ENCODE measurements at places on chromosomes 1 and 21.

DNA sequence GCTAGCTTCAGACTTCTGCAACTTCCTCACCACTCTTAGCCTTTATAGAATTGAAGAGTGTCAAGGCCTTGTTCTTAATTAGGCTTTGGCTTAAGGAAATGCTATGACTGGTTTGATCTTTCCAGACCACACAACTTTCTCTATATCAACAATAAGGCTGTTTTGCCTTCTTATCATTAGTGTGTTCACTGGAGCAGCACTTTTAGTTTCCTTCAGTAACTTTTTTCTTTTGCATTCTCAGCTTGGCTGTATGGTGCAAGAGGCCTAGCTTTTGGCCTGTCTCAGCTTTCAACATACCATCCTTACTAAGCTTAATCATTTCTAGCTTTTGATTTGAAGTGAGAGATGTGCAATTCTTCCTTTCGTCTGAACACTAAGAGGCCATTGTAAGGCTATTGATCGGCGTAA, 8.6 kb downstream of the PRKACB start:
- DNase-seq = no peak

DNA sequence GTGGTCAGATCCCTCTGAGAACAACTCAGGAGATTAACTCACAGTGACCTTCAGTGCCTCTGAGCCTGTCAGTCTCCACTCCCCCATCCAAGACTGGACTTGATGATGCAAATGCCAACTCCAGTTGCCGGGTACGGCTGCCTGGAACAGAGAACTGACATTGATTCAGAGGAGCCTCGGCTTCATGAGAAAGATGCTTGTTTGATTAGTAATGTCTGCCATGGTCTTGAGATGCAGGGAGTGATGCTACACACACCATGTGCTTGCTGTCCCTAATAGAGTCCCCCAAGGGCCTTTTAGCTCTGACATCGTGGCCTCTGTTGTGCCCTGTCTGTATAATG, 51.8 kb upstream of the LRP8 start:
- DNase-seq = no peak

- no peak for DNase-seq
Observed at GRCh38 chr1:64388336-64388735, 81.6 kb upstream of the CACHD1 start.

DNA sequence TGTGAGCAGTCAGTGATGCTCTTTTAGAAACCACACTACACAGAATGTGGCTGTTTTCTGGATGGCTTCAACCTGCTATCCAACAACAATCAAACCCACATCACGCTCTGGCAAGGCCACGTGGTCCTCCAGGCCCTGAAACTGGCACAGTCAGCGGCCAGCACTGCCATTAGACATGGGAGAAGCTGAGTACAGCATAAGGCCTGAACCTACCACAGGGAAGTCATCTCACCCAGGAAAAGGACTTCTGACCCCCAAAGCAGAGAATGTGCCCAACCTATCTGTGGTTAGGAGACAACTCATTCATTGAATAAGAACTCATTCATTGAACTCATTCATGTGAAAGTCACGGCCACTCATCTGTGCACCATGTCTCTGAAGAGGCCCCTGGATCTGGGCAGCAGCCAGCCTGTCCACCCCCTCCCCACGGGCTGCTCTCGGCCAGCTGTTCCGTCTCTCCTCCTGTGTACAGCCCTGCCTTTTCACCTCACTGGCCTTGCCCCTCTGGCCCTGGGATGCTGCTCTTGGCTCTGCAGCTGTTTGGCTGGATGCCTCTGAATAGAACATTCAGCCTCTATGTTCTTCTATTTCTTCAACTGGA, 41.1 kb downstream of the C1orf198 start:
- DNase-seq = no peak

- no peak for DNase-seq
Observed at GRCh38 chr1:85463731-85464496, 1.0 kb downstream of the DDAH1 start.

DNA sequence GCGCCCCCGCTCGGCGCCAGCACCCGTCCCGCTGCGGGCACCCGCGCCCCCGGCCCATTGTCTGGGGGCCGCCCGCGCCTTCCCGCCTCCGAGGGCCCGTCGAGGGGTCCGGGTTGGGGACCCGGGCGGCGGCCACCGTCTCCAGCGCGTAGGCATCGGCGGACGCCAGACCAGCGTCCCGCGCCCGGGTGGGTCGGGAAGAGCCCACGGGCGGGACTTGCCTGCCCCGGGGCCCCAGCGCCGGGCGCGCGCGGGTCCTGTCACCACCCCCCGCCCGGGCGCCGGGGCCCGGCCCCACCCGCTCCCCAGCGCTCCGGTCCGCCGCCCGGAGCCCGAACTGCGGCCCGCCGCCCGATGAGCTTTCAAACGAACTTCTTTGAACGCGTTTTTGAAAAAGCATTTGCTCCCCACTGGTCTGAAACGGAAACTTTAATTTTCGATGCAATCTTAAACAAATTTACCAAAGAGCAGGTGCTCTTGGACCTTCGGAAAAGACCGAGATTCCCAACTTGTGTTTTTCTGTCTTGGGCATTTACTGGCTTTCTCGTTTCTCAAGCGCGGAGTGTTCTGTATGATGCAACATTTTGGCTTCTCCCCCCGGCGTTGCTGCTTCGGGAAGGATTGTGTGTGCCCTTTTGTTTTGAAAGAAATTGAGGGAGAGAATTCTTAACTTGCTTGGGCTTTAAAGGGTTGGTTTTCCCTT, 615 bp downstream of the CLIC4 start:
- DNase-seq = no peak

DNA sequence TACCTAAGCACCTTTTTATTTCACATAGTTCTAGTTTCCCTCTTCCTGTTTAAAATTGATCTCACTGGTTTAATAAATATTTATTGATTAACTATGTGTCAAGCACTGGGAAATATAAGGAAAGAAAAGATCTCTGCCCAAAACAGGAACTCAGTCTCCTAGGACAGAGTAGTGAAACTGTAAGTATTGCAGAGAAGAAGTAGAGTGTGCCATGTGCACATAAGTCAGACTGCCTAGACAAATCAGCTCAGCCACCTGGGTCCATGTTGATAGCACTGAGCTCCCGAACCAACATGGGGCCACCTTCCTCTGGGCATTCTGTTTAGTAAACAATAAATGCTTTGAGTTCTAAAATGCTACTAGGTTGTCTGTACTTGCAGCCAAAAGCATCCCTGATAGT, 9.8 kb upstream of the SSX2IP start:
- no peak for DNase-seq

GRCh38 chr1:236287757-236288619, 6.2 kb upstream of the ERO1B start:
- no peak for DNase-seq

GRCh38 chr1:10561955-10562354, 87.2 kb downstream of the PEX14 start:
- DNase-seq = no peak

GRCh38 chr1:162279136-162279498, 97.5 kb downstream of the SPATA46 start:
- DNase-seq = no peak

GRCh38 chr1:238604357-238604756, 713.6 kb upstream of the ZP4 start:
- no peak for DNase-seq

- DNase-seq = no peak
Observed at GRCh38 chr1:150558761-150559655, 9.8 kb downstream of the ADAMTSL4 start.

- DNase-seq = no peak
Observed at GRCh38 chr21:29303288-29303687, 4.6 kb downstream of the BACH1 start.

GRCh38 chr21:45897191-45898027, 84.2 kb upstream of the COL6A1 start:
- no peak for DNase-seq

DNA sequence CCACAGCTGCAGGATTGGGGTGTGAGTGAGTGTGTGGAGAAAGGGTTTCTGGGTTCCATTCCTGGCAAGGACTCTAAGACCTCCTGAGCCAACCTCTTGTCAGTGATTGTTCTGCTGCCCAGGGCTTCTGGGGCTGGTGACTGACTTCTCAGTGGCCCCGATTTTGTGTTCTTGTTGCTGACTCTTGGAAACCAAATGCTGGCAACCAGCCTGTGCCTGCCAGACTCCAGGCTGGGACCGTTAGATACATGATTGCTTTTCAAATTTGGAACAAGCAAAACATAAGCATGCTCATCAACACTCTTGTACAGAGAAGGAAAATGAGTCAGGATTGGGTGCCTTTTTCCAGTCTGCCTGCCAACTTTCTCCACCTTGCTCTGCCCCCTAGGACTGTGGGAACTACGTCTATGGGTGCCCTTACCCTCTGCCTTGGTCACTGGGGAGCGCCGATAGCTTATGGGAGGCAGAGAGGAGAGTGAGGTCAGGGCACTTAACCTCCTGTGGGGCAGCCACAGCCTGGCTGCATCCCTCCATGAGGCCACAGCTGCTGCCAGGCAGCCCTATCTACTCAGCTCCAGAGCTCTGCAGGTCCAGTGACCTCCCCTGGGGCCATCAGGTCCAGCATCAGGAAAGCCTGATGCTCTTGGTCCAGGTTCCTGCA, 39.3 kb upstream of the EPS8L3 start:
- DNase-seq = no peak

GRCh38 chr1:31429583-31429982, 16.6 kb downstream of the SERINC2 start:
- DNase-seq = no peak

DNA sequence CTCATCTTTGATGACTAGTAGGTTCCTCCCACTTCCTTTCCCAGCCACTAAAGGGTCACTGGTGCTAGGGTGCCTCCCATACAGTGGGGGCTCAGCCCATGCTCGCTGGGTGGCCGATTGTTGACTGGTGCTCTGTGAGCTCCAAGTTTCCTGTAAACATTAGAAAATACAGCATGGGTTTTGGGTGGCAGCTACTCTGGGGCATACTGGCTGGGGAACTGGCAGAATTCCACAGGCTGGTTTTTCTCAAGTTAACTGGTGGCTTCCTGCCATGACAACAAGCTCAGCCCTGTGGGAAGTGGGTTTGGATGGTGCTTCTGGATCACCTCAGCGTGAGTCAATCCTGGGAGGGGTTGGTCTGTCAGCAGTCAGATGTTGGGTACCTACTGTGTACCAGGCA, 28.7 kb upstream of the CRNN start:
- DNase-seq = no peak

GRCh38 chr1:59094001-59094400, 202.9 kb upstream of the FGGY start:
- DNase-seq = no peak

DNA sequence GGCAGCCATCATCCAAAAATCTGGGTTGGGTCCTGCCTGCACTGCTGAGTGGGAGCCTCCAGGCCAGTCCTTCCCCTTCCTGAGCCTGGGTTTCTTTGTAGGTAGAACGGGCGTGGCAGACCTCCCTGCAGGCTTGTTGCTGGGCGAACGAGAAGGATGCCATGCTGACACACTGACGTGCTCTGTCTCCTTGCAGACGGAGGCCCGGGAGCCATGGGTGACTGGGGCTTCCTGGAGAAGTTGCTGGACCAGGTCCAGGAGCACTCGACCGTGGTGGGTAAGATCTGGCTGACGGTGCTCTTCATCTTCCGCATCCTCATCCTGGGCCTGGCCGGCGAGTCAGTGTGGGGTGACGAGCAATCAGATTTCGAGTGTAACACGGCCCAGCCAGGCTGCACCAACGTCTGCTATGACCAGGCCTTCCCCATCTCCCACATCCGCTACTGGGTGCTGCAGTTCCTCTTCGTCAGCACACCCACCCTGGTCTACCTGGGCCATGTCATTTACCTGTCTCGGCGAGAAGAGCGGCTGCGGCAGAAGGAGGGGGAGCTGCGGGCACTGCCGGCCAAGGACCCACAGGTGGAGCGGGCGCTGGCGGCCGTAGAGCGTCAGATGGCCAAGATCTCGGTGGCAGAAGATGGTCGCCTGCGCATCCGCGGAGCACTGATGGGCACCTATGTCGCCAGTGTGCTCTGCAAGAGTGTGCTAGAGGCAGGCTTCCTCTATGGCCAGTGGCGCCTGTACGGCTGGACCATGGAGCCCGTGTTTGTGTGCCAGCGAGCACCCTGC, 1.4 kb downstream of the GJA4 start:
- no peak for DNase-seq

- DNase-seq = no peak
Observed at GRCh38 chr1:226397955-226398636, 9.8 kb downstream of the PARP1 start.

- no peak for DNase-seq
Observed at GRCh38 chr1:8472668-8473067, 154.8 kb downstream of the SLC45A1 start.

- no peak for DNase-seq
Observed at GRCh38 chr1:229340496-229340895, 2.4 kb downstream of the CCSAP start.

GRCh38 chr1:109361649-109362048, 36.1 kb downstream of the SORT1 start:
- no peak for DNase-seq

DNA sequence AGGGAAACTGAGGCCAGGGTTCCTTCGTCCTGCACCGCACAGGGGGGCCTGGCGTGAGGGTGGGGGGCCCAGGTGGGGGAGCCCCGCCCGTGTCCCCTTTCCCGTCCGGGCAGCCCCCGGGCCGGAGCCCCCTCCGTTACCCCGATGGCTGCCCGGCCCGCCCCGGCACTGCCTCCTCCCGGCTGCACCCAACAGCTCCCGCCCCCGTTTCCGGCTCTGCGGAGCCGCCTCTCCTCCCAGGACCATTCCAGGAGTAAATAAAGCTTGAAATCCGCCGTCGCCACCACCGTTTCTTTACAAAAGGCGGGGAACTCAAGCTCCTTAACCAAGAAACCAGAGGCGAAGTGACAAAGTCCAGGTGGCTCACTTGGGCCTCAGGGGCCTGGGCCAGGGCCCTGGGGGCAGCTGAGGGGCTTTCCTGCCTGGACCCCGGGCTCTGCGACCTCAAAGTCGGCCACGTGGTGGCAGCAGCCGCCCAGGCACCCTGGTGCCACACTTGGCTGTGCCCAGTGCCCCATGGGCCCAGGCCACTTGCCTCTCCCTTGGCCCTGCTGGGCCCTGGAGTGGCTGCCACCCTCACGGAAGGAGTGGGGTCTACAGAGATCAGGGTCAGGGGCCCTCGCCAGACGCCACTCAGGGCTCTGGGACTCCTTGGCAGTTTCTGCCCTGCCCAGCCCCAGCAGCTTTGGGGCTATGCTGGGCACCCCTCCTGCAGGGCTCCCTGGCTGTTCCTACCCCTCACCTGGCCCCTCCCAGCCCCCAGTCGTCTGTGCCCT, 514 bp upstream of the FAAP20 start:
- peak; percentile 81 for DNase-seq

GRCh38 chr1:37647281-37647680, 12.6 kb upstream of the RSPO1 start:
- DNase-seq = no peak

GRCh38 chr21:44286086-44286715, 525 bp downstream of the AIRE start:
- DNase-seq = no peak

- DNase-seq = no peak
Observed at GRCh38 chr1:99768104-99768503, 1.7 kb upstream of the FRRS1 start.

GRCh38 chr1:227797144-227797543, 18.3 kb upstream of the PRSS38 start:
- DNase-seq = no peak

- no peak for DNase-seq
Observed at GRCh38 chr1:223102797-223103533, 40.1 kb downstream of the TLR5 start.

- no peak for DNase-seq
Observed at GRCh38 chr1:94753171-94753972, 66.8 kb upstream of the SLC44A3 start.

GRCh38 chr1:185921636-185922035, 187.4 kb downstream of the HMCN1 start:
- no peak for DNase-seq

- no peak for DNase-seq
Observed at GRCh38 chr1:38308780-38309179, 262.2 kb upstream of the POU3F1 start.

All from stimulated activated CD8-positive, alpha-beta memory T cell treated with anti-CD3 and anti-CD28 coated beads, Interleukin-4, amount 100 ng/mL, for 1 hour (primary cell).